ENCODE measurements at places on chromosomes 11 and 22. TPM values are rescaled to one million over a fixed set of nuclear protein-coding genes. Genes with fewer than 3 reads are reported as not detected.
A peak's percentile ranks its signal among the peaks of the same experiment; 100 is the strongest.

KIRREL3 gene
- 0.07 TPM for total RNA-seq

SMIM38 gene
- 5.5 TPM for total RNA-seq

GRAMD1B gene
- total RNA-seq = 81.5 TPM

MAML2 gene
- 8.2 TPM for total RNA-seq

POU2AF1 gene
- not detected for total RNA-seq

OR8G5 gene
- total RNA-seq = not detected

SYT13 gene
- 1.9 TPM for total RNA-seq

CYTH4 gene
- total RNA-seq = not detected

ZP1 gene
- total RNA-seq = not detected

KDM4D gene
- 3.8 TPM for total RNA-seq

GRCh38 chr11:103730131-103730940 is 306.1 kb upstream of the DDI1 start:
- DNase-seq = no peak

GRCh38 chr11:61599968-61600710 is 19.3 kb upstream of the SYT7 start:
- DNase-seq = no peak

- DNase-seq = no peak
Measured at GRCh38 chr11:68297052-68297378, 15.4 kb upstream of the LRP5 start.

GRCh38 chr11:56693428-56693827 is 5.5 kb upstream of the OR9G1 start:
- DNase-seq = no peak

- DNase-seq = no peak
Measured at GRCh38 chr11:129737831-129738230, 77.8 kb upstream of the TMEM45B start.

GRCh38 chr22:33906475-33906874 is 13.8 kb downstream of the LARGE1 start:
- DNase-seq = no peak

GRCh38 chr11:57800444-57801182 is 39.0 kb downstream of the CTNND1 start:
- peak; percentile 78 for DNase-seq

- DNase-seq = peak; percentile 52
Measured at GRCh38 chr11:30855383-30856006, 269.3 kb upstream of the MPPED2 start.

- no peak for DNase-seq
Measured at GRCh38 chr22:19597399-19597735, 73.2 kb upstream of the CLDN5 start.

- DNase-seq = no peak
Measured at GRCh38 chr11:46696212-46696558, 4.2 kb downstream of the ARHGAP1 start.

- no peak for DNase-seq
Measured at GRCh38 chr11:16013649-16014275, 342.6 kb downstream of the SOX6 start.

Data from cardiac muscle cell (in vitro differentiated cells and primary cell).